ENCODE measurements at places on chromosomes 2 and 18.
A peak's percentile ranks its signal among the peaks of the same experiment; 100 is the strongest.

DNA sequence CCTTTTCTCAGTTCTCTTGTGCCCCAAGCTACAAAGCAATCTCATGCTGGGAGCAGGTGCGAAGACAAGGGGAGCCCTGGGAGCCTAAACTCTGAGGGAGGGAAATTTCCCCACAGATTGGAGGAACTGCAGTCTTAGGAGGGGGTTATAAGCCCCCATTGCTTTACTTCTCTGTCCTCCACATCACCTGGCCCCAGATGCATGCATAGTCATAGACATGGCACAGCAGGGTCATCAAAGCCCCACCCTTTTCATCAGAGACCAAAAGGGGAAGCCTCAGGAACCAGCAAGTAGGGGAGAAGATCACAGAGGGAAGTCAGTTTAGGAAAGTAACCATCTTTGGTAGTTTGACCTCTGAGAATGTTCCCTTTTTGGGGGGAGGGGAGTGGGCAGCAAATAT lies 33.7 kb downstream of the LANCL1 start:
- DNase-seq, result peak; percentile 27

DNA sequence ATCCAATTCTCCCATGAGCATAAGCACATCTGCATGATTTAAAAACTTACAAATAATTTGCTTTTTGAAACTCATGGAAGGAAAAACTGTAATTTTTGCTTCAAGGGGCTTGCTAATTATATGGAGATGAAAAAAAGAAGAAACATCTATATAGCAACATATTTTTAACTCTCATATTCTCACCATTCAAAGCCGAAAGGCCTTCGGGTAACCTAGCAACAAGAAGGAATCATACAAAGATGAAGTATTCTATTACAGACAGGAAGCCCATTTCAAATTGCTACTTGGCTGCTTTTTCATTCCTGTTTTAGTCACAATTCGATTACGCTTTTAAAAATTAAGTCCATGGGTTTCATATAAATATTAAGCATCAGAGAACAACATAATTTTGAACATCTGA lies 39.2 kb upstream of the RNU4ATAC start:
- DNase-seq, result no peak

- DNase-seq, result no peak
Observed at GRCh38 chr18:45958027-45958426, 9.1 kb downstream of the EPG5 start.

DNA sequence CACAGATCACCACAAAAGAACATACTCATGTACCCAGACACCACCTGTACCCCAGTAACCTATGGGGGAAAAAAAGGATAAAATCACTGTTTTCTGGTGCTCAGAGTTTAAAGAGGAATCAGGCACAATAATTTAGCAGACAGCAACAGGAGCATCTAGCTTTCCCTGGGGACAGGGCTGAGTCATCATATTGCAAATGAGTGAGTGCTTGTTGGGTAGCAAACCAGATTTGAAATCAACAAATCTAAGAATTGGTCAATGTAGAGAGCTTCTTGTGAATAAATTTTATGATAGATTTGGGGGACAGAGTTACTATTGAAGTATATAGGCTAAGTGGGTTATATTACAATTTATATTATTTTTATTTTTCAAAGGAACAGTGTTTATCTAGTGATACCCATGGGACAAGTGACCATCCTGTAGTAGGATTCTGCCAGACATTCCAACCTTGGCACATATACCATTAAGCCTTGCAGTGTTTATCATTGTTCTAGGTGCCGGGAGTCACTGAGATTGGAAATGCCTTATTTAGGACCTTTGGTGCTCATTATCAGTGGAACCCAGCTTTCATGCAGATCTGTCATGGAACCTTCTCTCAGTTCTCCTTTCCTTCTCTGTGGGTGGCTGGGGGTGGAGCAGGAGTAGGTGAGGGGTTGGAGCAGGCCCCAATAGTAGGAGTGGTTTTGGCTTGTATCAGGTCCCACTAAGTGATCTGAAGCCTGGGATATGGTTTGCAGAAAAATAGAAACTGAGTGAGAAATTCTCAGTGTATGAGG lies 117.2 kb downstream of the CERS6 start:
- no peak for DNase-seq

DNA sequence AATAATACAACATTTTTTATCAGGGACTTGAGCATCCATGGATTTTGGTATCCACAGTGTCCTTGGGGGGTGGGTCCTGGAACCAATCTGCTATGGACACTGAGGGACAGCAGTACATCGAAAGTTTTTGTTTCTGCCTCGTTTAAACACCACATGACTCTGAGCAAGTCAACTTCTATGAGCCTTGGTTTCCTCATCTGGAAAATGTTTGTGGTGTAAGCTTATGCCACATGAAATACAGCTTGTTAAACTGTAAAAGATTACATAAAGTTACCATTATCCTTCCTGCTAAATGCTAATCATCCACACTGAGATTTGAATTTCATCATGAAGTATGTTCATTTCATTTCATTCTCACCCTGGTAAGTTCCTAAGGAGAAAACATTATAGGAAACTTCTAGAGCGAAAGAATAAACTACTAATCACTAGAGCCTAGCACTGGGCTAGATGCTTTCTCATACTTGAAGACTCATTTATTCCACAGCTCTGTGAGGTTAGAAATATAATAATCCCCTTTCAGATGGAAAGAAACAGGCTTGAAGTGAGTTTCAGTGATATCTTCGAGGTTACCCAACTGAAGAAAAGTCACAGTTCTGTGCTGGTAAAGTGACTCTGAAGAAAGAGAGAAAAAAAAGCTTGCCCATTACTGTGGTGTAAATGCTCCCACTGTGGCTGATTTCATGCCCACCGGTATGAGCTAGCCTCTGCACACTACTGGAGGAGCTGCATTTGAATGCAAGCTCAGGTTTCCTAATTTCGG lies 29.2 kb downstream of the MCFD2 start:
- no peak for DNase-seq

Measured in GM23338 (cell line).